ENCODE measurements at places on chromosomes 5 and 9. TPM values are rescaled to one million over a fixed set of nuclear protein-coding genes. Genes with fewer than 3 reads are reported as not detected.

The LCN2 gene
- not detected for total RNA-seq

The CACNA1B gene
- total RNA-seq = not detected

The SLC34A1 gene
- 0.19 TPM for total RNA-seq

The TMEM8B gene
- 3.5 TPM for total RNA-seq

DNA sequence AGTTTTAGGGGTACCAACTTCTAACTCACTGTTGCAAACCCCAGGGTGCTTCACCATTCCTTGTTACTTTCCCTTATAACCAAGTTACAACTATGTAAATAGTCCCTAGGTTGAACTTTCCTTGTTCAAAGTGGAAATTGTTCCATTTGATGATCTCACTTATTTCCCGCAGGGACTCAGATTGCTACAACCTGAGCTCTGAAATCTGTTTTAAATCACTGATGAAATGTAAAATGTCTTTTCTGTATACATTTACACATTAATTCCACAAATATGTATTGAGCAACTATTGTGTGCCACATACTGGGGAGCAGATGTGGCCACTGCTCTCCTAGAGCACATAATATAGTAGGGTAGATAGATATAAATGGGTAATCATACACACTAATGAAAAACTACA lies 69.1 kb upstream of the TARS1 start:
- no peak for DNase-seq
- no peaks in the 10 kb centered on the region for H3K27me3 ChIP-seq
- H3K4me3 ChIP-seq = no peak overlapping the region

- H3K4me3 ChIP-seq = no peak overlapping the region
- peaks cover 5% of the 10 kb centered on the region for H3K4me1 ChIP-seq
- H3K36me3 ChIP-seq = no peaks in the 10 kb centered on the region
These were observed 85.1 kb downstream of the YIPF5 start for GRCh38 chr5:144085381-144085780.

DNA sequence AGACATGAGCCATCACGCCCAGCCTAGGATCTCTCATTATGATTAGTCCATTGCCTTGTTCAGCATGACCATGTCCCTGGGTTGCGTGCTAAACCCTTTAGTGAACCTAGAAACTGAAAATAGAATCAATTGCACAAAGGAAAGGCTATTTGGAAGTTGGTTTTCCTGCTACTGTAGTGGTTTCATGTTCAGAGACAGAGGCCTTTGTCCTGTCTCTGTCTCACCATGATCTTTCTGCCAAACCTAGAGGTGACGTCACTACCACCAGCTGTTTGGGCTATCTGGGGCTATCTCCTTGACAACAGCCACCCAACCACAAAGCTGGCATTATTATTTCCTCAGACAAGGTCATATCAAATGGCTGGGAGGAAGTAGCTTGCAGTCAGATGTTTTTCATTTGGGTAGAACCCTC lies 4.0 kb upstream of the CDK5RAP2 start:
- peak; percentile 77 for DNase-seq
- peaks cover 29% of the 10 kb centered on the region for H3K4me1 ChIP-seq
- peaks cover 5% of the 10 kb centered on the region for H3K36me3 ChIP-seq

GRCh38 chr9:22622815-22623214 lies 176.2 kb downstream of the DMRTA1 start:
- no peak for DNase-seq
- H3K27ac ChIP-seq = no peak overlapping the region
- no peak overlapping the region for H3K4me3 ChIP-seq
- H3K27me3 ChIP-seq = no peaks in the 10 kb centered on the region
- H3K36me3 ChIP-seq = no peaks in the 10 kb centered on the region

DNA sequence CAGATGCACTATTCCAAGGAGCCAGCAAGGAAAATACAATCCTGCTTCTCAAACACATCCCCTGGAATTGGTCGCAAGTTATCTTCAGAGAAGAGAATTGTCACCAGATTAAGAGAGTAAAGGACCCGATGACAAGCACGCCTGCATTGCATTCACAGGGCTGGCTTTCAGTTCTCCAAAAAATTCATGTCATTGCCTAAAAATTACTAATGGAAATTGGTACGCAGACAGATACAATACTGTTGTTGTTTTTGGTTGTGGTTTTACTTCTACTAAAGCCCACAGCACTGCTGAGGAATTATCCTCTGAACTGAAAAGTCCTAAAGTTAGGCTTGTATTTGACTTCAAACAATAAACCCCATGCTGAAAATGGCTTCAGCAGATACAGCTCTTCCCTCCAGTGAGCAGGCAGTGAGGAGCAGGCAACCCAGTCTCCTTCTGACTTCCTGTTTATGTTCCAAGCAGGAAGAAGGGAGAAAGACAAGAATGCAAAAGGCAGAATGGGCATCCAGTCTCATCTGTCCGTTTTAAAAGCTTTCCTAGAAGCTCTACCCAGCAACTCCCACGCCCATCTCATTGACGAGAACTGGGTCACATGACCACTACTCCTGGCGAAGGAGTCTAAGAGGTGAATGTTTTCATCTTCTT lies 80.6 kb upstream of the ZNF366 start:
- H3K36me3 ChIP-seq = no peaks in the 10 kb centered on the region
- H3K4me1 ChIP-seq = no peaks in the 10 kb centered on the region
- H3K27ac ChIP-seq = no peak overlapping the region
- peaks cover 20% of the 10 kb centered on the region for H3K27me3 ChIP-seq
- H3K4me3 ChIP-seq = no peak overlapping the region
- no peak for DNase-seq
